ENCODE measurements at places on chromosomes 12 and 14.

DNA sequence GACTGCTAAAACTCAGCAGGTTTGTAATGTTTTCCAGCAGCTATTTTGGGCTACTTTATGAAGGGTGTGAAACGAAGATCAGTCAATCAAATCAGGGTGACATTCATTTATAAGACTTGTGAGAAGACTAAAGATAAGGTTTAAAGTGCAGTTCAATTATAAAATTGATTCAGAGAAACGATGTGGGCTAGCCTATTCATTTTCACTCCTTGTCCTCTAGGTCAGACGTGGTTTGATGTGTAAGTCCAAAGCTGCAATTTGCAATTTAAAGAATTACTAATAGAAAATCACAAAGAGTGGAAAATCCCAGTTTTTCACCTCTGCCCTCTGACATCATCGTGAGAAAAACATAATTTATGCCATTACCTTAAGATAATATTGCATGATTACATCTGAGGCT is 243.5 kb upstream of the NOVA1 start:
- DNase-seq = no peak

GRCh38 chr14:61503167-61503801 is 181.9 kb downstream of the PRKCH start:
- no peak for DNase-seq

GRCh38 chr14:74395094-74395493 is 30.9 kb downstream of the SYNDIG1L start:
- DNase-seq = no peak

- DNase-seq = peak; percentile 79
These were observed 181.3 kb downstream of the ITPR2 start for GRCh38 chr12:26651566-26652188.

DNA sequence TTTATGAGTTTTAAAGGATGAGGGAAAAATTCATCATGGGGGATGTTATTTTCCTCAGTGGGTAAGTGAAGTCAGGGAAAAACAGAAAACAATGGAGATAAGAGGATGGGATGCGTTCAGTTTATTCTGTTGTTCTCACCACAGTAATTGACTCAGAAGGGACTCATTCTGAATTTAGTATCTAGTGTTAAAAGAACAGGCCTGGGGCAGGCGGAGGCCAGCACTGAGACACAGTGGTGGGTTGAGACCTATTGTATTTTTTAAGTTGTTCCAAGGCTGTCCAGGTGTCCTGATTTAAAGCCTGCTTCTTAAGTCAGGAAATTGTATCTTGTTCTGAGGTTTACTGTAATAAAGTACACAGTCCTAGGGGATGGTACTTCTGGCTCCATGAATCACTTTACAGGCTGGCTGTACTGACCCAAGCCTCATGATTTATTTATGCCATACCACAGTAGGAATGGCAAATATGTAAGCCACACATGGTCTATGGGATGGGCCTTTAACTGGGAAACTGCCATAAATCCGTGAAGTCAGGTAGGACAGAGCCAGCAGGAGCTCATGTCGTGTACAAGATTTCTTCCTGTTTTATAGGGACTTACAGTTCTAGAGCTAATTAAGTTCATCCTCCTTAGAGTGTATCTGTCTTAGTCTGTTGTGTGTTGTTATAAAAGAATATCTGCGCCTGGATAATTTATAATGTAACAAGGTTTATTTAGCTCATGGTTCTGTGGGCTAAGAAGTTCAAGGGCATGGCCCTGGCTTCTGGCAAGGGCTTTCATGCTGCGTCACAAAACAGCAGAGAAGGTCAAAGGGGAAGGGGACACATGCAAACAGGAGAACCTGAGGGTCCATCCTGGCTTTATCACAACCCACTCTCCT is 244.1 kb downstream of the FBXL14 start:
- peak; percentile 89 for DNase-seq

GRCh38 chr12:130486891-130487416 is 149.3 kb downstream of the PIWIL1 start:
- no peak for DNase-seq

DNA sequence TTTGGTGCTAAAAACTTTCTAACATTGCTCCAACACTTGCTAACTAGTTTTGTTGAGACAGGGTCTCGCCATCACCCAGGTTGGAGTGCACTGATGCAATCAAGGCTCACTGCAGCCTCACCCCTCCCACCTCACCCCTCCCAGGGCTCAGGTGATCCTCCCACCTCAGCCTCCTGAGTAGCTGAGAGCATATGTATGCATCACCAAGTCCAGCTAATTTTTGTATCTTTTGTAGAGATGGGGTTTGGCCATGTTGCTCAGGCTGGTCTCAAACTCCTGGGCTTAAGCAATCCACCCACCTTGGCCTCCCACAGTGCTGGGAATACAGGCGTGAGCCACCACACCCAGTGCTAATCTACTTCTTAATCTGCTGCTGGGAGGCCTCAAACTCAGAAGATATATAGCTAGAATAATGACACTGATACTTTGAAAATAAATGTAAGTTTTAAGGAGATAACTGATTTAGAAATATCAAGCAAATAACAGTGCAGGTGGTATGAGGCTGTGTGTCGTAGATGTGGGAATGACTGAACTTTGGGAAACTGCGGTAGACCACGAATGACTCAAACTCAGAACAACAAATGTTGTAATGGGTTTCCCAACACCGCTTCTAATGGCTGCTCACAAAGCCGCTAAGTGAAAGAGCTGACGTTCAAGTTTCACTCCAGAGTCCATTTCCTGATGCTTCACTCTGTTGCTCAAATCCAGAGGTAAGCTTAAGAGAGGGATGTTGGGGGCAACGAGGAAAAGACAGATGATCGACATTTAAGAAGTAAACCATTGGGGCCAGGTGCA is 10.0 kb downstream of the TMCC3 start:
- DNase-seq = peak; percentile 87

- DNase-seq = no peak
These were observed 324.1 kb downstream of the C12orf75 start for GRCh38 chr12:105654606-105655005.

DNA sequence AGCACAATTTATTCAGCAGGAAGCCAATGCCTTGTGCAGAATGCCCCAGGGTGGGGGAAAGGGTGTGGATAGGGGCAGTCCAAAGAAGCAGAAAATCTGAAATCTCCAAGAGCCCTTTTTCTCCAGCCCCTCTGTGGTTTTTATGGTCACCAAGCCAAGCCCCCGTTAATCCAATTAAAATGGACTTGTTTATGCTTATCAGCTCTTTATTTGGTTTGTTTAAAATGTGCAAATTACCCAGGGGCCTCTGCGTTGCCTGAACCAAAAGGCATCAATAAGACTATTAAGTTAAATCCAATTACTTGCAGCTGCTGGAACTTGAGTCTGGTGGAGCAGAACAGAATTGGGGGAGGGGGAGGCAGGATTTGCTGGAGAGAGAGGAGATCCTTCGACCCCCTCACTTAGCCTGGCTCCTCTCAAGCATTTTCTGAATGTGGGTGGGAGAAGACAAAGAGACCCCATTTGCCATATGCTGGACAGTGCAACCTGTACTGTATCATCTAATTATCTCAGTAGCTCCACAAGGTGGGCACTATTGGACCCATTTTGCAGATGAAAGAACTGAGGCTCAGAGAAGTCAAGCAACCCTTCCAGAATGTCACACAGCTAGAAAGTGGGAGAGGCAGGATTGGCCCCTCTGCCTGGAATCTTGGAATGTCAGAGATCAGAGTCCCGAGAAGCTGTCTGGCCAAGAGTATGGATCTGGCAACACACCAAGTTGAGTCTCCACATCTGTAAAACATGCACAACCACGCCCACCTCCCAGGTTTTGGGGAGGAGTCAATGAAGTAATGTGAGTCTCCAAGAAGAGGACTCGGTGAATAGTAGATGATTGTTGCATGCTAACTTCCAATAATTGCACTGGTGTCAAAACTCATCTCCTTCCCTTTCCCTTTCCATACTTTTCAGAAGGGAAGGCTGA is 66.9 kb downstream of the CMKLR1 start:
- DNase-seq = no peak

DNA sequence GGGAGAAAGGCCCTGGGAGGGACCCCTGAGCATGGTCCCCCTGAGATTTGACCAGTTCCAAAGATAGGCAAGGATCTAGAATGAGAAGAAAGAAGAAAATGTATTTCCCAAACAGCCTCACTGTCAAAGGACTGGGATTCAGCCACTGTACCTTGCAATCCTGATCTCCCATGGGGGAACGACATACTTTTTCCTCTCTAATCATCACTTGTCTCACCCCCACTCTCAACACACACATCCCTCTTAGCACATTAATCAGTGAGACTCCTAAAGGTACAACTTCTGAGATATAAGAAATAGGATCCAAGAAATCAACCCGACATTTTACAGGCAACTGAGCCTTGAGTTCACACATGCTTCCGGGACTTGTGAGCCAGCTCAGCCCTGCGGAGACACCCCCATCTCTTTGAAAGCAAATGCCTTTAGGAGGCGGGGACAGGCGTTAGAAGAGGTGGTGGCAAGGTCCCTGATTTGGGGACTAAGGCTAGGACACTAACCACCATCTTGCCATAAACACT is 1.4 kb downstream of the MAP3K9 start:
- no peak for DNase-seq

DNA sequence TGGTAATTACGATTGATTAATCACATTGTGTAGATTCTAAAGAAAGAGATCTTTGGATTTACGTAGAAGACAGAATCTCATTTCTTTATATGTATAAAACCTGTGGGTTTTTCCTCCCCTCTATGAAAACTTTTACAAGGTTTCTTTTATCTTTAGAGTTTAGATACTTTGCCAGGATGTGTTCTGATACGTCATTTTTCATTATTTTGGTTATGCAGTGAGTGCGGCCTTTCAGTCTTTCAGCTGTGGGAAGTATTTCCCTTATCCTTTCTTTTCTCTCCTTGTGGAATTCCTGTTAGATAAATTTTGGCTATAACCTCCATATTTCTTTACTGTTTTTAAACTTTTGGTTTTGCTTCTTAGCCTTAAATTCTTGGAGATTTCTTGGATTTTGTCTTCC is 92.7 kb downstream of the TTLL5 start:
- peak; percentile 62 for DNase-seq

DNA sequence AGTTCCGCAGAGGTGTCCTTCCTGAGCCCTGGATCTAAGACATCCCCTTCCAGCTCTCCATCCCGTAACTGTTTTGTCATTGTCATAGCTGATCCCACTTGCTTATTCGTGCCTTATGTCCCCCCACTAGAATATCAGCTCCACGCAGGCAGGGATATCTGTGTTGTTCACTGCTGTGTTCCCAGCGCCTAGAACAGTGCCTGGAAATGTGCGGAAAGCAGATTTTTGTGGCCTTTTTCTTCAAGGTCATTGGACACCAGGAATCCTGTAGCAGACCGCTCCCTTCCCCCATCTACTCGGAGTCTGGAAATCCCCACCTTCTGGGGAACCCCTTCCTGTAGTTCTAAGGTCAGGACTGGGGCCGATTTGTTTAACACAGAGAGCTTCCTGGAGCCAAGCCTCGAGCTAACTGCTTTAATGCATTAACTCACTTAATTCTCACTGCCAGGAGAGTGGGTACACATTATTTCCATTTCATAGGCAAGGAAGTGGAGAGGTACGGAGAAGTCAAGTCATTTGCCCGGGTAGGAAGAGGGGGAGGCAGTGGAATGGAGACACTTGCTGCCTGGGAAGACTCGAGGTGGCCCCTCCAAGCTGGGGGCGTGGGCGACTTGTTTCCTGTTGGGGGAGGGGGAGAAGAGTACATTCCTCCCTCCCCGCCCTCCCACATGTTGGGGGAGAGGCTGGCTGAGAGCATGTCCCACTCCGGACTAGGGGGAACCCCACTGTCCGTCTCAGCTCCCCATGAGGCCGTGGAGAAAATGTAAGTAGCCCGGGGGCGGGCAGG is 1.2 kb upstream of the SH2B3 start:
- DNase-seq = peak; percentile 49

DNA sequence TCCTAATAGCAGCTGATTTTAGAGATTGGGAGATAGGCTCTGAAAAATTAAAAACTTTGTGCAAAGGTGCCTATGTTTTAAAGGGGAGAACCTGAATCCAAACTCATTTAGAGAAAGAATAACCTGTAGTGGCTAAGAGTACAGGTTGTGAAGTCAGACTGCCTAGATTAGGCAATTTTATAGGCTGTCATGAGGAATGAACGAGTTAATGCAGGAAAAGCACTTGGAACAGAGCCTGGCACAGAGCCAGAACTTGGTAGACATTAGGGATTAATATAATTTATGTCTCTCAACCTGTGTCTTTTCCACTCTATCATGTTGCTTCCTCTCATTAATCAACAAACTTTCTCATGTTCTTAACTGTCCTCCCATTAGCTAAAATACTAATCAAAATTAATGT is 98.1 kb downstream of the WIF1 start:
- DNase-seq = no peak

DNA sequence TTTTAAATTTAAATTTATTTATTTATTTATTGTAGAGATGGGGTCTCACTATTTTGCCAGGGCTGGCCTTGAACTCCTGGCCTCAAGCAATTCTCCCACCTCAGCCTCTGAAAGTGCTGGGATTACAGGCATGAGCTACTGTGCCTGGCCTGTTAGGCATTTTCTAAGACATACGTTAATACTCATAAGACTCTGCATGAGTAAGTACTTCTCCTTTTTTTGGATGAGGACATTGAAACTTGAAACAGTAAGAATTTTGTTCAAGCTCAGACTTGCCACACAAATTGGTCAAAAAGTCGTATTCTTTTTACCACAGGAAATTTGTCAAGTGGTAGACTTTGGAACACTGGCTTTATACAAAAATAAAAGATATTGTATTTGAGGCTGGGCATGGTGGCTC is 187.4 kb upstream of the RASSF8 start:
- DNase-seq = no peak

DNA sequence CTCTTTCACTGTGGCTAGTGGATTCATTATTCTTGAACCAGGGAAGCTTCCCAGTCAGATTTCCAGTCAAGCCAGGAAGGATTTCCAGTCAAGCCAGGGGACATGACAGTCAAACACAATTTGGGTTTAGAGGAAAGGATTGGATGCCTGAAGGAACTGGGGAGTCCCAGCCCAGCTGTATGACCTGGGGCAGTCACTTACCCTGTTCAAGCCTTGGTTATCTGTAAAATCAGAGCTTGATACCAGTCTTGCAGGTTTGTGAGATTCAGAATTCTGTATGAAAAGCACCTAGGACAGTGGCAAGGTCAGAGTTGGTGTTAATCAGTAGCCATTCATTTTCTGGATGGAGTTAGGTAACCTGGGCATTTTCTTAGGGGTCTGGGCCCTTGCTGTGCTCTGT is 152.7 kb downstream of the CHST11 start:
- DNase-seq = no peak

DNA sequence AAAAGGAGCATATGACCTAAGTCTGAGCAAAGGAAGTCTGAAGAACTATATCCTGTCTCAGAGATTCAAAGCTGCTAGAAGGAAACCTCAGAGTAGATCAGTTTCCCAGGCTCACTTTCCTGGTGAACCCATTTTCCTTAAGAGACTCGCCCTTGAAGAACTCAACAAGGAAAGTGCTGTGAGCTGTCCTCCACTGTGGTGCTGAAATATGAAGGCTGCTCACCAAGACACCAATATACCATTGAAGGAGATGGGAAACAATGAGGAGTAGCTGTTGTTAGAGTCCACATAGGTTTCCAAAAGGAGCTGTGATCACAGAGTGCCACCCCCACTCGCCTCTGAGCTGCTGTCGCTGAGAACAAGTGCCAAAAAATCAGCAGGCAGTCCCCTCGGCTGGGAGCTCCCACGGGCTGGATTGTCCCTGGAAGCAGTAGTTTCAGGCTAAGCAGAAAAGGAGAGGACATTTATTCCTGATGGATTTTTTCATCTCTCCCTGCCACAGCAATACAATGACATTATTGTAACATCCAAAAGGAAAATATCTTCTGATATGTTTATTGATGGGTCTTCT is 282.1 kb downstream of the RPS29 start:
- peak; percentile 5 for DNase-seq

All from fibroblast of villous mesenchyme (primary cell).